ENCODE measurements at places on chromosomes 16 and 17.
A peak's percentile ranks its signal among the peaks of the same experiment; 100 is the strongest.

DNA sequence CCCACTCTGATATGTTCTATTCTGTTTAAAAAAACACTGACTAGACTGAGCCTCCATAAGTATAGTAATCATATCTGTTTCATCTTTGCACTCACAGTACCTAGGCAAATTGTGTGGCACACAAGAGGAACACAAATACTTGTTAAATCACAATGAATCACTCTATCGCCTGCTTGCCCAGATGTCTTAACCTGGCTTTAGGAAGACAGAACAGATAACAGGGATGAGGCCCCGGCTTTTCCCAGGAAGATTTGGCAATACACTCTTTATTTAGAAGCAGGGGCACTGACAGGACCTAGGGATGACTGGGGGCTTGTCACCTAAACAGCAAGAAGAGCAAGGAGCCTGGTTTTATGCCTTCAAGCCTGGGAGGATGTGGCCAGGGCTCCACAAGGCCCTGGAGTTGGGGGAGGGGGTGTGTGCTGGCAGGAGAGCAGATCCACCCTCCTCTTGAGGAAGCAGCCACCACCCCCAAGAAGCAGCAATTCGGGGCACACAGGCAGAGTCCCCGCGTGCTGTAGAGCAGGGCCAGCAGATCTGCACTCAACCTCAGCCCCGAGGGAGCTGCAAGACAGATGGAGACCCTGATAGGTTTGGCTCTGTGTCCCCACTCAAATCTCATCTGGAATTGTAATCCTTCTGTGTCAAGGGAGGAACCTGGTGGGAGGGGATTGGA, 41.0 kb upstream of the KSR1 start:
- no peak for DNase-seq

GRCh38 chr17:19338031-19338990, 24.2 kb downstream of the B9D1 start:
- peak; percentile 48 for DNase-seq

- DNase-seq: peak; percentile 33
Measured at GRCh38 chr17:49260011-49260816, 29.6 kb upstream of the PHOSPHO1 start.

DNA sequence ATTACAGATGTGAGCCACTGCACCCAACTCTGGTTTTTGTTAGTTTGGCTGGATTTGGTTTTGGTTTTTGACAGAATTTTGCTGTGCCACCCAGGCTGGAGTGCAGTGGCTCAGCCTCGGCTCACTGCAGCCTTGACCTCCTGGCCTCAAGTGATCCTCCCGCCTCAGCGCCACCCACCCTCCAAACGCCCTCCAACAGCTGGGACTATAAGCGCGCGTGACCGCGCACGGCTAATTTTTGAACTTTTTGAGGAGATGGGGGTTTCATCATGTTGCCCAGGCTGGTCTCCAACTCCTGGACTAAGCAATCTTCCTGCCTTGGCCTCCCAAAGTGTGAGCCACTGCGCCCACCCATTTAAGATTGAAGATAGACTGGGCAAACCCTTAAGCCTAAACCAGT, 84.4 kb upstream of the RPRML start:
- DNase-seq: no peak

- no peak for DNase-seq
Measured at GRCh38 chr17:60652454-60653247, 25.0 kb upstream of the BCAS3 start.

DNA sequence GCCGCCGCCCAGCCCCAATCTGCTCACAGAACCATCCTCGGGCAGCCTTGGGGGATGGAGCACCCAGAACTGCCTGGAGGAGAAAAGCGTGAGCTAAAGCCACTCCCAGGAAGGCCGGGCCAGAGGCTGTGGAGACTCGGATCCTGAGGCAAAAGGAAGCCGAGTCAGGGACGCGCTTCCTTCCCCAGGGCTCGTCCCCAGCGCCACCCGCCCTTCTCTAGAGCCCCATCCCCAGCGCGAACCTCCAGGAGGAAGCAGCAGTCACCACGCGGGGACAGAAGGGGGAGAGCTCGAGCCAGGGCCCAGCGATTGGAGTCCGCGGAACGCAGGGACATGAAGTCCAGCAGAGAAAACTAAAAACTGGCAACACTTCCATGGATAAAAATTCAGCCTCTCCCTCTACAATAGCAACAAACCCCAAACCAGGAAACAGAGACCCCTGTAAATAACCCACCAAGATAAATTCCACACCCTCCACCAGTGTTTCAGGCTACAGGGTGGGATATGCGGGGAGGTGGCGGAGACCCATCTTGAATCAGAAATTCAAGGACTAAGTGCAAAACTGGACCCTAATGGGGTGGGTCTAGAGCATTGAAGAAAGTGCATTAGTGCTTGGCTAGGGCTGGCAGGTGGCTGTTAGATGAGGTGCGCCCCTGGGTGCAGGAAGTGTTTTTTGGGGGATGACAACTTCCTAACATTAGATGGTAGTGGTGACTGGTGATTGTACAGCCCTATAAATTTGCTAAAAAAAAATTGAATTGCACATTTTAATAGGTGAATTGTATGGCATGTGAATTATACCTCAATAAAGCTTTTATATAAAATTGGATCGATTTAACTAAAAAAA, 116.1 kb upstream of the METRNL start:
- peak; percentile 57 for DNase-seq

DNA sequence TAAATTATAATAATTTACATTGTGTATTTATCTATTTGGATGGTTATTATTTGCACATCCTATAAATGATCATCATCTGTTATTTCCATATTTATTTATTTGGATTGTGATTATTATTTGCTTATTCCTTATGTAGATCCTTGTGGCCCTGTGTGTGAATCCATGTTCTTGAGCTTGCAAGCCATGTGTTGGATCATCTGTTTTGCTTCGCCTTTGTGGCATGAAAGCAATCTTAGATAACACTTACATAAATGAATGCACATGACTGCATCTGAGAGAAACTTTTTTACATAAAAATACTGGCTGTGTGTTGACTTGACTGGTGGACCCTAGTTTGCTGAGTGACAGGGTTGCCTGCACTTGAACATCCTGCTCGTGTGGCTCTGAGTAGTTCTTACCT, 1024.5 kb upstream of the RBFOX1 start:
- DNase-seq: no peak

Data from CD8-positive, alpha-beta memory T cell (primary cell).